Neural crest cell (in vitro differentiated cells): ENCODE measurements at places on chromosomes 3 and 15. TPM values are rescaled to one million over a fixed set of nuclear protein-coding genes. Genes with fewer than 3 reads are reported as not detected.
A peak's percentile ranks its signal among the peaks of the same experiment; 100 is the strongest.

GRCh38 chr3:161496508-161496907 is at the start of gene OTOL1:
TSS of gene OTOL1 (plus strand) at chr3:161496808. CDS start at chr3:161496808, 0 bp downstream.
- no peak for DNase-seq
- H3K27me3 ChIP-seq: no peaks in the 10 kb centered on the region

- peak overlapping the region; percentile 90 for H3K4me3 ChIP-seq
- no peaks in the 10 kb centered on the region for H3K27me3 ChIP-seq
- no peak for DNase-seq
- peaks cover 16% of the 10 kb centered on the region for H3K4me1 ChIP-seq
- H3K36me3 ChIP-seq: peaks cover 2% of the 10 kb centered on the region
These were observed 1.0 kb downstream of the LYSMD4 start for GRCh38 chr15:99732124-99732750.

DNA sequence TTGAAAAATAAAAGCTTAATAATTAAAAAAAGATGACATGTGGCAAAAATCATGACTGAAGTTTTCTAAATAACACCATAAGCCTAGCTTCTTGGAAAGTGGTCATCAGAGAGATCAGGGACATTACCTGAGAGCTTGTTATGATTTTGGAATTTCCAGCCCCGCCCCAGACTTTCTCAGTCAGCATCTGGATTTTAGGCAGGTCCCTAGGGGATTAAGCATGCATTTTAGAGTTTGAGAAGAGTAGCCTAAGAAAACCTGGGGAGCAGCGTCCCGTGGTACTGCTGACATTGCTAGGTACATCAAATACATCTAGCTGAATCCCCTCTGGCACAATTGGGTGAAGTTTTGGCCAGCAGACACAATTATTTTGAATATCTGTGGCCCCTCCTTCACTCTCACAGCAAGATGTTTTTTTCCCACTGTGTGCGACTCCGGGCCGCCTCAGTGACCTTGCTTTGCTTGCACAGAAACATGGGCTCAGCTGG is 58.7 kb upstream of the MEF2A start:
- H3K27me3 ChIP-seq: no peaks in the 10 kb centered on the region
- H3K36me3 ChIP-seq: no peaks in the 10 kb centered on the region
- no peak for DNase-seq
- no peak overlapping the region for H3K27ac ChIP-seq

GRCh38 chr3:172228036-172228415 is 188.6 kb downstream of the FNDC3B start:
- no peak overlapping the region for H3K27ac ChIP-seq
- no peak overlapping the region for H3K4me3 ChIP-seq
- H3K36me3 ChIP-seq: peaks cover 21% of the 10 kb centered on the region
- peaks cover 49% of the 10 kb centered on the region for H3K4me1 ChIP-seq

DNA sequence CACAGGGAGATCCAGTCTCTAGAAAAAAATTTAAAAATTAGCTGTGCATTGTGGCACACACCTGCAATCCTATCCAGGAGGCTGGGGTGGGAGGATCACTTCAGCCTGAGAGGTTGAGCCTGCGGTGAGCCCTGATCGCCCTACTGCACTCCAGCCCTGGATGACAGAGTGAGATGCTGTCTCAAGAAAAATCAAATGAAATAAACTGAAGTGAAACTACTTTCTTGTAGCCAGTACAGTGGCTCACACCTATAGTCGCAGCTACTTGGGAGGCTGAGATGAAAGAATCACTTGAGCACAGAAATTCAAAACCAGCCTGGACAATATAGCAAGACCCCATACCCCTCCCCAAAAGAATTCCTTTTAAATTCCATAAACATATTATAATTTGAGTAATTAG is 35.4 kb downstream of the SMARCC1 start:
- H3K4me1 ChIP-seq: peaks cover 3% of the 10 kb centered on the region
- DNase-seq: no peak
- no peak overlapping the region for H3K27ac ChIP-seq

ZNF620 gene
- total RNA-seq: 22.0 and 24.0 TPM in 2 replicates
